Left kidney (tissue), 8 donors: ENCODE measurements at places on chromosomes 5 and 9.

GRCh38 chr5:67315082-67315989, 118.7 kb upstream of the CD180 start:
- DNase-seq = no peak

DNA sequence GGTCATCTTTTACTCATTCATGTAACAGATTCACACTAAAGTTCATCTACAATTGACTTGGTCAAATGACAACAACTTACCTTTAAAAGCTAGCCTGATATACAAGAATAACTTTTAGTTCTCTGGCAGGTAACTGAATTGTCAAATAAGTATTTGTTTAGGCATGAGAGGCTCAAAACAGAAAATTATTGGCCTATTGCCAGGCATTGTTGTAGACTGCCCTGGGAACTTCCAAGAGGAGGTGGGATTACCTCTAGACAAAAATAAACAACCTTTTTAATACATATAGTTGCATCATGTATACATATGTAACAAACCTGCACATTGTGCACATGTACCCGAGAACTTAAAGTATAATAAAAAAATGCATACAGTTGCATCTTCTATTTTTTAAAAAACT, 18.2 kb upstream of the SLCO4C1 start:
- DNase-seq = no peak

GRCh38 chr5:13566871-13567339, 377.6 kb downstream of the DNAH5 start:
- no peak for DNase-seq

- DNase-seq = no peak
Observed at GRCh38 chr5:111685969-111686368, 71.0 kb downstream of the NREP start.
